Muscle of leg (tissue), 16 donors: ENCODE measurements at places on chromosomes 6 and 20. TPM values are rescaled to one million over a fixed set of nuclear protein-coding genes. Genes with fewer than 3 reads are reported as not detected.

Gene DDX43
- 0.35 TPM for total RNA-seq

- H3K4me1 ChIP-seq, result peaks cover 29% of the 10 kb centered on the region
- H3K27me3 ChIP-seq, result peaks cover 88% of the 10 kb centered on the region
- no peak overlapping the region for H3K27ac ChIP-seq
- H3K36me3 ChIP-seq, result no peaks in the 10 kb centered on the region
- H3K4me3 ChIP-seq, result no peak overlapping the region
- DNase-seq, result no peak
Measured at GRCh38 chr6:41411961-41412360, 76.6 kb downstream of the NCR2 start.

DNA sequence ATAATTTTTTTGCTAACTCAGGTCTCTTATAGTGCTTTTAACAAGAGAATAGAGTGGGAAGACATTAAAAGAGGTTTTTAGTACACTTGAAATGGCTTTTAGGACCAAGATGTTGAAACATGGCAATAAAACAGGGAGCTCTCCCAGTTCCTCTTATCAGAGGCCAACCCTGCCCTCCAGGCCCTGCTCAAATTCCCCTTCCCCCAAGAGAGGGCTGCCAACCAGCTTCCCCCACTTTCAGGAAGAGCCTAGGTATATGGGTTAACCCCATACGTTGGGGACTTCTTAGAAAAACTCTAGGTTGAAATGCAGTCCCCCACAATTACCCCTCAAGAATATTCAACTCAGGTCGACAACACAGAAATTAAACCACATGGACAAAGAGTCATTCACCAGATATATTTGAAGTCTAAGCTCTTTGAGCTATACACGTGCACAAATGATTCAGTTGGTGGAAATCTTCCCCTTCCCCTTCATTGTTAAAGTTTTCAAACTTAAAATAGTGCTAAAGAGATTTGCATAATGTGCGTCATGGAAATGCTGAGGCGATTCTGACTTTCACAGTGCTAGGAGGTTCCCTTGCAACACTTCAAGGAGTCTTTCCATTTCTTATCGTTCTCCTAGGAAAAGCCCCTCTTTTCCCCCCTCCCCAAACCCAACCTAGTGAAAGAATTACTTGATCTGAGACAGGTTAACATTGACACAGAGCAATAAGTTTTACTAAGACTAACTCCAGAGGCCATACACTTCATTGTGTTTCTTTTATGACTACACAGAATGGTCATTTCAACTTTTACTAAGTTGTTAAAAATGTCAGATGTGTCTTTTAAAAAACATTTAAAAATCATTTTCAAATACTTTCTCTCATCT lies 49.8 kb upstream of the ENPP5 start:
- H3K4me3 ChIP-seq, result no peak overlapping the region
- no peaks in the 10 kb centered on the region for H3K36me3 ChIP-seq
- H3K27ac ChIP-seq, result no peak overlapping the region
- H3K27me3 ChIP-seq, result no peaks in the 10 kb centered on the region

DNA sequence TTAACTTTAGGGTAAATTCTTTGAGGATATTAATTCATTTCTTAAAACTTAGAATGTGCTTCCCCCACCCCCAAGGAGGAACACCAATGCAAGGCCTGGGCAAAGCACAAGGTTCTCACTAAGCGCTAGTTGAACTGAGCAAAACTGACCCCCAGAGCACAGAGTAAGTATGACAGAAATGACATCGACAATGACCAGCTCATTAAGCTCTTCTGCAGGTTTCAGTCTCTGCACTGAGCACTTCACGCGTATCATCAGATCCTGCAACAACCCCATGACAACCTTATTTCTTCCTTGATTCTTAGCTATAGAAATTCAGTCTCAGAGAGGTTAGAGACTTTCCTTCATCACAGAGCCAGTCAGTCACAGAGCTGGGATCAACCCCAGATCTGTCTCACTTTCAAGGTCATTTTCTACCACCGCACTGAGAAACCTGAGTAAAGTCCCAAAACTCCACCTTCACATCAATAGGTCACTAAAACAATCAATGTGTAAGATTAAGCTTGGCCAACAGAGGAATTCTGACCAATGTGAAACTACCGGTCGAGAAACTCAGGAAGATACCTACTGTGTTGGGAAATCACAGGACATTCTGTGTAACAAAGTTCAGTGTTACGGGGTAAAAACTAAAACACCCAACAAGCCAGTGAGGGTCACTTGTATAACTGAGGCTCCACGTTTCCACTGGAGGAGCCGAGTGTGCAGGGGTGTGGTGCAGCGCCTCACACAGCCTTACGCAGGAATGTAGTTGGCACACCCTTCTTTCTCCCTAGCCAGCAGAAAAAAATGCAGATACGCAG lies 129.0 kb upstream of the FOXQ1 start:
- peaks cover 2% of the 10 kb centered on the region for H3K27me3 ChIP-seq
- no peak overlapping the region for H3K4me3 ChIP-seq
- H3K27ac ChIP-seq, result no peak overlapping the region
- H3K36me3 ChIP-seq, result no peaks in the 10 kb centered on the region
- peak; percentile 25 for DNase-seq
